Activated CD4-positive, CD25-positive, alpha-beta regulatory T cell treated with anti-CD3 and anti-CD28 coated beads, Interleukin-2, amount 50 U/mL, for 72 hours (primary cell): ENCODE measurements at places on chromosomes 1 and 21.

DNA sequence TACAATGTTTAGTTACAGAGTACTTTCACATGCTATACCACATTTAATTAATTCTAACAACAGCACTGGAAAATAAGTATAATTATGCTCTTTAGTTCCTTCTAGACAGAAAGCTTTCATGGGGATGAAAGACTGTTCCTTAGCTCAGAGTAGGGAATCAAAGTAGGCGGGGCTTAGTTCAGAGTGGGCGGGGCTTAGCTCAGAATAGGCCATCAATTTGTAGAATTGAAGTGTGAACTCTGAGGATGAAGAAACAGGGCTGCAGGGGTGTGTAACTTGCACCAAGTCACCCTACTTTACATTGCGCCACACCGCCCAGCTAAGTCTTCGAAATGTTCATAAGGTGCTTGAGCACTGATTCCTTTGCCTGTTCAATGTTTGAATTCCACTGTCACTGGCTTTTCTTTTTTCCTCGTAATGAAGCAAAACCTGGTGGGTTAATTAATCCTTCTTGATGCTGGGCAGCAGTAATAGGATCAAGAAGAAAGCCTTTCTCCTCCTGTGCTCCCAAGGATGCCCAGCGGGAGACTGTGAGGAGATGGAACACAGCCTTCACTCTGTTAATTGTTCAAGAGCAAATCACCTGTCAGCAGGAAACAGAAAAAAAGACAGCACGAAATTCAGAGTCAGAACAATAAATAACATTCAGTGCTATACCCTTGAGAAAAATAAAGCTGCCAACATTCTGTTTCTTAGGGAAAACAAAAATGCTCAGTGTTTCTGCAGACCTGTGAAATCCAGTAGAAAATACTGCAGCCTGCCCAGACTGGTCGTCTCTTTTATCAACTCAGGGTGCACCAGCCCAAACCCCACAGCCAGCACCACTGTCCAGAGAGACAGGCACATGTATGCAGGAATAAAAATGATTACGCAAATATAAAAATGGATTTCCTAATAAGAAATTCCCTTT, 66.5 kb upstream of the CAMK1G start:
- no peak for DNase-seq

DNA sequence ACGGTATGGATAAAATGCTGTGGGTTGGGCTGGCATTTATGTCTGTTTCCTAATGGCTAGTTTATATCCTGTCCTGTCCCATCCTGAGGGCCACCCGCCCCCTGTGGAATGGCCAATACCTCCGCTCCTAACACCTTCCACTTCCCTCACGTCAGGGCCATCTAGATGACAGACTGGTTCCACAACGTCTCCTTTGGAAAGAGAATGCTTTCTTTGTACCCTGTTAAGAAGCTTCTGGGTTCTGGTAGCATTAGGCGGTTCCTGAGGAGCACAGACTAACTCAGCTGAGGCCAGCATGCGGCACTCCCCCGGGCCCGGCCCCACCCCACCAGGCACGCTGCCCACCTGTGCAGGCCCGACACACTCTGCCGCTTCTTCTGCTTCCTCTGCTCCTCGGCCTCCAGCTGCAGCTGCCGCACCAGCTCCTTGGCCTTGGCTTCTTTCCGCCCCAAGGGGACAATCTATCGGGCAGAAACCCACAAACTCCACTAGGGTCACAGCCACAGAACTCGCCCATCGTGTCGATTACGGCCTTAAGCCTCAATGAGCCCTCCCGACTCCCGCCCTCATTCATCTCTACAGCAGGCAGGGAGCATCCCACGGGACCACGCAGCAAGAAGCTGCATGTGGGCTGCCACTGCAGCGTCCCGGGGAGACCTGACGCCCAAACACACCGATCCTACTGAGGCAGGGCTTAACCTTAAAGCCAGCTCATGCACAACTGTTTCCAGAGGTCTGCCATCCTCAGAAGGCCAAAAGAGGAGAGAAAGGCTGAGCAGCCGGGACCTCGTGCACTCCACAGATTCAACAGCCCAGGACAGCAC, 11.3 kb downstream of the SMIM1 start:
- DNase-seq = no peak

DNA sequence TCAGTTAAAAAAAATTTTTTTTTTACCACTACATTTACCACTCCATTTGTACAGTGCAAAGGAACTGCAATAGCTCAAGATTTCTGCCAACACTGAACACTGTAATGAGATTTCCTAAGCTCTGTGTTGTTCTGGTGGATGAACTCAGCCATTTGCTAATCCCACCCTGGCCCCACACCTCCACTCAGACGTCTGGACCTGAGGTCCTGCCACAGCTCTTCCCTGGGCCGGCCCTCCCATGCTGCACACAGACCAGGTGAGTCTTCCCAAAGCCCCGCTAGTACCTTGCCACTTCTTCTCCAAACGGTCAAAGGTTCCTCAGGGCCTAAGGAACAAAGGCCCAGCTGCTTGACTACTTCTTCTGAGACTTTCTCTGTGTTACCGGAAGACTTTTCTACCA, 56.4 kb downstream of the SLC45A1 start:
- no peak for DNase-seq

DNA sequence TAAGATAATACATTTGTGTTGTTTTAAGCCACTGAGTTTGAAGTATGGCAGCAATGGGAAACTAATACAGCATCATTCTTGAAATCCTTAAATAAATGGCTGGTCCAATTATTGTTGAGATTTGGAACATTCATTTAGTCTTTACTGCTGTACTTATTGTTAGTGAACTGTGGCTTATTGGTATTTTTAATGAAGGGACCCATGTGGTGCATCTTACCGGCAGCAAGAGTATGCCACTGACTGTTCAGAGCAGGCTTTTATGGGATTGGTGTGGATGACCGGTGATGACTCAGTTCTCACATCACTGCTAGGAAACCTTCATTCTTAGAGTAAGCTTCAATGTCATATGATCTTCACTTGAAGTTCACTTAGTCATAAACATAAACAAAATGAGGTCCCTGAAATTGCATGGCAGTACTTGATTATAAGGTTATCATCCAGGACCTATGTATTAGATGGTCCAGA, 31.5 kb downstream of the PRKAA2 start:
- no peak for DNase-seq

DNA sequence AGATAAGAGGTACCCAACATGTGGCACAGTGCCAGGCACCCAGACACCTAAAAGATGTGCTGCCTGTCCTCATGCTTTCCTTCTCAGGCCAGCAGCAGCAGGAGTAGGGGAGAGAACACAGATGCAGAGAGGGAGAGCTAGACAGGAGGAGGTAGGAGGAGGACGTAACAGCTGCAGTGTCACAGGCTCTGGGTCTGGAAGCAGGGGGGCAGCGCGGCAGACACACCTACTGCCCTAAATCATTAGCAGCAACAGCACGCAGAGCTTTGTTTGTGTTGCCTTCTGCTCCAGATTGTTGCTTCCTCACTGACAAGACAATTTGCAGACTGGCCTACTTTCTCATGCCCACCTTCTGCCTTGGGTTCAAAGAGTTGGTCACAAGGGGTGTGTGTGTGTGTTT, 196.7 kb upstream of the DAB1 start:
- no peak for DNase-seq

DNA sequence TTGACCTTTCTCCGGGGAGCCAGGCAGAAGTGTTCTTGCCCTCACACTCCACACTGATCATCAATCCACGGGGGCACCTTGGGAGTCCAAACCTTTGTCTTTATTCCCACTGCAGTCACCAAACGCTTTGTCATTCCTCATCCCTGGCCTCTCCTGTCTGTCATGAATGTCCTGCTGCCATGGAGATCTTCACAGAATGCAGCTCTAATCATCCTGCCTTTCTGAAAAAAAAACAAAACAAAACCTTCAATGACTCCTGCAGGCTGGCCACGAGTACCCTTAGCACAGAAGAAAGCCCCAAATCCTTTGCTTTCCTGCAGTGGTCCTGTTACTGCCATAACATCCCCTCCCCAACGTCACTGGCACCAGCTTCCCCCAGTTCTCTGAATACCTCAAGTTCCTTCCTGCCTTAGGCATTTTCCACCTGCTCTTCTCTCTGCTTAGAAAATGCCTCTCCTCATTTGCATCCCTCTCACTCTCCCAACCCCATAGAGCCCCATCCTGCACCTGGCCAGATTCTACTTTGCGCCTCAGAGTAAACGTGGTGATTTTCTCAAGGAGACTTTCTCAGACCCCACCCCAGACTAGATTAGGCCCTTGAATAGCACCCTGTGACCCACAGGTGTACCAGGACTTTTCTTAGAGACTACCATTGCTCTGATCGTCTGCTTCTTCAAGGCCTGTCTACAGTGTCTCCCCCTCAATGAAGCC, 131.2 kb downstream of the AK5 start:
- no peak for DNase-seq

- no peak for DNase-seq
These were observed 129.4 kb downstream of the ZC3H11B start for GRCh38 chr1:219483530-219483929.

DNA sequence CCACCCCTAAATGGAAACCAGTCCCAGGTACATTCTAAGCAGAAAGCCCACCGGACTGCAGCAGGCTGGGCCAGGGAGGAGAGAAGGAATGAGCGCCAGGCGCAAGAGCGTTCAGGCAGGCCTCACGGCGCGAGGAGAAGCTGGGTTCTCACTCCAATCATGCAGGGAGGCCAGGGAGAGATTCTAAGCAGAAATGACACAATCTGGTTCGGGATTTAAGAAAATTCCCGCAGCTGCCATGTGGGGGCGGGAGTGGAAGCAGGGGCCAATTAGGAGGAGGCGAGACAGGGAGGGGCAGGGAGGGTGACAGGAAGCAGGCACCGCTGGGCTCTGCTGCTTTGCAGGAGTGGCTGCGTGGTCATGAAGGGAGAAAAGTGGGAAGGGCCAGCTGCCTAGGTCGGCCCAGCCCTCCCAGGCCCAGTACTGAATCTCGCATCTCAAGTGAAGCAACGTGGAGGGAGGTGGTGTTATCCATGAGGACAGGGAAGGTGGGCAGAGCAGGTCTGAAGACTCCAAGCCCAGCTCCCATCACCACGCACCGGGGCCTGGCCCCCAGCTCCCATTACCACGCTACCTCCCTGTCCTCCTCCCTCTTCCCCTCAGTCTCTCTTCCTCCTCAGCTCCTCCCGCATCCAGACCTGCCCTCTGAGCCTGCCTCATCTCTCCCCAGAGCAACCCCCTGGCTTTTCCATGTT, 11.8 kb downstream of the NPHP4 start:
- DNase-seq = no peak

GRCh38 chr1:20446796-20447195, 39.2 kb downstream of the CAMK2N1 start:
- no peak for DNase-seq
